Psoas muscle (tissue), 8 donors: ENCODE measurements at places on chromosomes 4 and X. TPM values are rescaled to one million over a fixed set of nuclear protein-coding genes. Genes with fewer than 3 reads are reported as not detected.
A peak's percentile ranks its signal among the peaks of the same experiment; 100 is the strongest.

DNA sequence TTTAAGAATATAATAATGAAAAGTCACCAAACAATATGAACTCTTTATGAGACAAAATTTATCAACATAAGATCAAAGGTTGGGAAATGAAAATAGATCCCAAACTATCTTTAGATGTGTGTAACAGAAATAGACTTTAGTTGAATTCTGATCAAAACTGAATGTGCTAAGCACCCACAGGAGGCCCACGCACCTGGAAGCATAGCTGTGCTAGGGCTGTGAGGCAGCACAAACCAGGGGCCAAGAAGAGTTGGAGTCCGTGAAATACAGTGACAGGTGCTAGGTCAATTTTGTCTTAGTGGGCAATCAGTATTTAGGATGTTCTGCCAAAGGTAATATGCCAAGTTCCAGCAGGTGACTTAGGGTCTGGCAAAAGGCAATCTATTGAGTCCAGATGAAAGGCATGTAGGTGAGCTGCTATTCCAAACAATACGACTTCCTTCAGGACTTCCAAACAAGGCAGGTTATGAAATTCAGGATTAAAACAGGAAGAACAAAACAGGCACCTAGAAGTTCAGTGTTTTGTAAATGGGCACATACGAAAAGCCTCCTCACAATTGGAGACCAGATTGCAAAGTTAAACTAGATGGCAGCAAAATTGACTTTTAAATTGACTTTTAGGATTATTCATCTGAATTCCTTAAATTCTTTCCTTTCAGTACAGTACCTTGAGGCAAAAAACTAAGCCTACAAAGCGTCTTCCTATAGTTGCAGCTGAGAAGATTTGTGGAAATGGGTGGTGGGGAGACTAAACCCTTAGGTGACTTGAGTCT is 4.7 kb upstream of the PCDH18 start:
- no peak for DNase-seq

- DNase-seq, result no peak
These were observed 152.4 kb upstream of the KIT start for GRCh38 chr4:54505362-54505761.

The NPY5R gene
- 0.05 TPM for polyA plus RNA-seq

DNA sequence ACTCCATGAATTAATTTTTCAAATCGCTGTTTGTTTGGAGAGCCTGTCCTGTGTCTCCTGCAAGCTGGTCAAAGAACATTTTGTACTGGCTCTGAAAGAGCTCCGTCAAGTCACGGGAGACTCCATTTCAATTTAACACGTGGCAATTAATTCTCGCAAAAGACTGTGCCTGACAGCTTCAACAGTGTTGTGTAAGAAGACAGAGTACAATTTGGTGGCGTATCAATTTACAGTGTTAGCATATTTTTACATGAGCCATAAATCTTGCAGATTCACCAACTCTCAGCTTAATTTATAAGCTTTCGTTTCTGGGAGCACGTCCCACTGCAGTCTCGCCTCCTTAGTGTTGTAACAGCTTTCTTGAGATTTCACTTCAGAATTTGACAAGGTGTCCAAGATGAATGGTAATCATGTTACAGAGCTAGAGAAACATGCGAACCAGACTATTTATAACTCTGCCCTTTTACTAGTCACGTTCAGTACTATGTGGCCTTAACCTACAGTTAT is 70.8 kb downstream of the RWDD4 start:
- peak; percentile 74 for DNase-seq

GRCh38 chrX:101677028-101677427 is 17.4 kb upstream of the ARMCX2 start:
- DNase-seq, result no peak

GRCh38 chr4:78612398-78613178 is 61.0 kb downstream of the ANXA3 start:
- DNase-seq, result no peak

DNA sequence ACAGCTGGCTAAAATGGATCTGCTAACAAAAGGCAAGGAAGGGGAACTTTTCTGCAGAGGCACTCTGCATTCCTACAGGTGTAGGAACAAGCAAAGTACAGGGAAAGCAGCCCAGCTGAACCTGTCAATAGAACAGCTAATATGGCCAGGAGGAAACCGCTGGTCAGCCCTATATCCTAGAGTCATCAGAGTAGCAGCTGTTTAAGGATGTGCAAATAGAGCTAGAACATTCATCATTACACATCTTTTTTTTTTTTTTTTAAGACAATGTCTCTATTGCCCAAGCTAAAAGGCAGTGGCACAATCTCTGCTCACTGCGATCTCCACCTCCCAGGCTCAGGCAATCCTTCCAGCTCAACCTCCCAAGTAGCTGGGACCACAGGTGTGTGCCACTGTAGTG is 163.0 kb downstream of the BTC start:
- DNase-seq, result no peak

GRCh38 chrX:43279341-43279808 is 376.7 kb upstream of the MAOA start:
- no peak for DNase-seq

GRCh38 chr4:26751004-26751403 is 109.6 kb upstream of the STIM2 start:
- DNase-seq, result no peak

DNA sequence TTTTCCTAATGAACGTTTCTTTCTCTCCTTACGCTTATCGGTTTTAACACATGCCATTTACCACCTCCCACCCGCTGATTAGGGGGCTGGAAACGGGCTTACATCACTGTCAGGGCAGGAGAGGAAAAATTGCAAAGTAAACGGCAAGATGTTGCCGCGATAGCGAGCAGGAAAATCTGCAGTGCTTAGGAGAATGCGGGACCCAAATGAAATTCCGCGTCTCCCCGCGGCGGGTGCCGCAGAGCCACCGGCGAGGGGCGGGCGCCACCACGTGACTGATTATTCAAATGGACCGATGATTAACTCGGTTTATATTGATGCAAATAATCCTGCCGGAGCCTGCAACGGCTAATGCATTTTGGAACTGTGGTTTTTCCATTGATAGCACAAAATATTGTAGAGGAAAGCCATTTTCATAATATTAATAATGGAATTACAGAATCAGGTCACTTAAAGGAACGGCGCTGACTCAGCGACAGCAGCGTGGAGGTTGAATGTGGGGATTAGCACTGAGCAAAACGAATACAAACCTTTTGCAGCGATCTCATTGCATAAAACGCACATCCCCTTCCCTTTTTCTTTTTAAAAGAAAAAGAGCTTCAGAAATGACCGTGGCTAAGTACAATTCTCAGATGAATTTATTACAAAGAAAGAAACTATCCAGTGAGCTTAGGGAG is 224.2 kb downstream of the STIM2 start:
- no peak for DNase-seq

DNA sequence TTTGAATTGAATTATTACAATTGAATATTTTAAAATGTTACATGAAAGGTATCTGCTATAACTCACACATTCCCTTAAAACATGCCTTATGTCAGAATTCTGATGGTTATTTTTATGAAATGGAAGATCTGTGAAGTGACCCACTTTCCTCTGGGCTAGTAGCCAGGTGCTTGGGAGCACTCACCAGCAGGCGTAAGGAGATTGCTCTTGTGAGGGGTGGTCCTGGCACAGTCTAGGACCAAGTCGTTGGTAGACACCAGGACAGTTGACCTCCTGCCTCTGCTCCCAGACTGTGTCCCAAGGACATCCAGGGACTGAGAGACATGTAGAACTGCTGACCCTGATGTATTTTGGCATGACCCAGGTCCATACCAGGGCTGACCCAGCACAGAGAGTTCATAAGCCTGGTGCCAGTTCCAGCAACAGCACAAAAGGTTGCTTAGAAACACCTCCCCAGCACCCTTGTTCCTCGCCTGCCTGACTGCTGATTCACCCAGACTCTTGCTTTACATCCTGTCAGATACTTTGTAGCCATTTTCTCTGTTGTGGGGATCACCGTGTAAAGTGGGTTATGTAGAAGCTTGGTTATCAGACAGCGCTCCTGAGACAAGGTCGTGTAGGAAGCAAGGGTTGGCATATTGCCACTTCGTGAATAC is 48.5 kb downstream of the NELFA start:
- DNase-seq, result no peak

DNA sequence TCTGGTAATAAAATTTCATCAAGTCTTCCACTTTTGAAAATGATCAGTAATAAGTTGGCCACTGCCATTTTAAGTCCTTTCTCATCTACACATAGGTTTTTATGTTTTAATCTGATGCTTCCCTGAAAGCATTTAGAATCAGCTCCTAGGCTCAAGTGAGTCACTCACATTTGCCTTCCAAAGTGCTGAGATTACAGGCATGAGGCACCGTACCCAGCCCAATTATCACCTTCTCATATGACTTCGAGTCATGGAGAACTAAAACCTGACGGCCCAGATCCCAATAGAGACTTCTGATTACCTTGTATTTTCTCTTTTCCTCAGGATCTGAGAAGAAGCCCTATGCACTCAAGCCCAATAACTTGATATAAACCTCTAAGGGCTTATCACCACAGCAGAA is 140.8 kb downstream of the OPHN1 start:
- no peak for DNase-seq

DNA sequence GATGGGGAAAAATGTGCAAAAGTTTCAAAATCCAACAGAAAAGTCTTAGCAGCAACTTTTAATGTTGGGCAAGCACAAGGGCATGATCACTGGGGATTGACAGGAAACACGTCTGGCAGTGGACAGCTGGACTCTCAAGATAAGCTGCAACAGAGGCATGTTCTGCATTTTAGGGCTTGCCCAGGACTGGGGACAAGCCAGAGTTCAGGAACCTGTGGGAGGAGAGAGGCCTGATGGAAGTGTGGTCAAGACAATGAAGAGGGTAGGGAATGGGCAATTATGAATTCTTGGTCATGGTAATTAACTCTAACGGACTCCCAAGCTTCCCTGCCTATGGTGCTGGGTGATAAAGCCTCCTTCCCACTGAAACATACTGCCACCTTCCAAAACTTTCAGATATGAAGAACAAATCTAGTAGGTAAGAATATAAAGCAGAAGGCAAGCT is 48.4 kb downstream of the ANXA3 start:
- DNase-seq, result no peak

DNA sequence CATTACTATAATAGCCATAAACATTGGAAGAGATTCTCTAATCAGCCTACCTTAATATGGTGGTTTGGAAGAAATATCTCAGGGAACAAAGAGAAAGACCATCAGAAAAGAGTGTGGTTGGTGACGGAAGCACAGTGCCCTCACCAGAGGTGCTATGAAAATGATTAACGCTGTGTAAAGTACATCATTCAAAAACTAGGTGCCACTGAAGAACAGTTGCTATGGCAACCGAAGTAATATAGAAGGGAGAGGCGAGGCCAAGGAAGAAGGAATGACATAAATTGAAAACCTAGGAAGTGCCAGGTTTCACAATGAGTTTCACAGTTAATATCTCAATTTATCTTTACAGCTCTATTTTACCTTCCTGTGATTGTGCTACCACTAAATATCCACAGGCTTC is 57.0 kb upstream of the ARSJ start:
- DNase-seq, result no peak

DNA sequence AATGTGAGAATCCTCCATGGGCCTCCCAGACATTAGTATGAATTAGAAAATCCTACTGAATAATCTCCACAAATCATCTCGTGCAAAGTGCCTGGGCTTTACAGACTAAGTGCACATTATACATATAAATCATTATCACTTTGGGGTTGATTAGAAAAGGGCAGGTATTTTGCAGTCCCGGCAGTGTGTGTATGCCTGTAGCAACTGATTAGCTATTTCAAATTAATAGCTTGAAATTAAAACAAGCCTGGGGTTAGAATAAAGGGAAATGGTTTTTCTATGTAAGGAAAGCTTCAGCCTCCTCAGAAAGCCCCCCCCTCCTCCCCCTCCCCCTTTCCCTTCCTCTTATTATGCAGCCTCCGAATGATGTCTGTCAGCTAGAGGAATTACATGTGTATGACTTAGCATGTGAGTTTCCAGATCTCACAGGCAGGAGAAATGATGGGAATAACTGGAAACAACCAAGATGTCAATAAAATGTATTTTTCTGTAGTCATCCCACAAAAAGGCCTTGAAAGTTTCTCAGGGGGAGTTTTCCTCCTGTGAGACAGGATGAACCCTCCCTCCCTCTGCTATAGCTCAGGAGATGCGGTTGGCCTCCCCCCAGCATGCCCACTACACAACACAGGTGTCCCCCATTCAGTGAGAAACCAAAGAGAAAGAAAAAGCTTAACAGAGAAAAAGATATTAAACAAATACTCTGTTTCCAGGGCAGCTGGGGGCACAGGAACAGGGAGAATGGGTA is 41.2 kb upstream of the RASGEF1B start:
- DNase-seq, result no peak

DNA sequence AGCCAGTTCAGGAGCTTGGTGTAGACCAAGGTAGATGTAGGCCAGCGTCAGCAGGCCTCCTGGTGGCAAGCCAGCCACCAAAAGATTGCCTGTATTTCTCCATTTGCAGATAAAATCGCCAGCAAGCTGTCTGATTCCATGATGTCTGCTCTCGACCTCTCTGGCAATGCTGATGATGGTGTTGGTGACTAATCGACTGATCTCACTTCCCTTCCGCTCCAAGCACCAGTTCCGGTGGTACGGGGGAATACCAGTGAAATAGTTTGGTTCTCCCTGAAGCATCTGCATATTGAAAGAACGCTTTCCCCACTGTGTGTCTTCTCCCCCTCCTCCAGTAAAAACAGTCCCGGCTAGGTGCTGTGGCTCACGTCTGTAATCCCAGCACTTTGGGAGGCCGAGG is 30.4 kb downstream of the GNL3L start:
- no peak for DNase-seq

The MAOA gene
- polyA plus RNA-seq, result 12.3 TPM

DNA sequence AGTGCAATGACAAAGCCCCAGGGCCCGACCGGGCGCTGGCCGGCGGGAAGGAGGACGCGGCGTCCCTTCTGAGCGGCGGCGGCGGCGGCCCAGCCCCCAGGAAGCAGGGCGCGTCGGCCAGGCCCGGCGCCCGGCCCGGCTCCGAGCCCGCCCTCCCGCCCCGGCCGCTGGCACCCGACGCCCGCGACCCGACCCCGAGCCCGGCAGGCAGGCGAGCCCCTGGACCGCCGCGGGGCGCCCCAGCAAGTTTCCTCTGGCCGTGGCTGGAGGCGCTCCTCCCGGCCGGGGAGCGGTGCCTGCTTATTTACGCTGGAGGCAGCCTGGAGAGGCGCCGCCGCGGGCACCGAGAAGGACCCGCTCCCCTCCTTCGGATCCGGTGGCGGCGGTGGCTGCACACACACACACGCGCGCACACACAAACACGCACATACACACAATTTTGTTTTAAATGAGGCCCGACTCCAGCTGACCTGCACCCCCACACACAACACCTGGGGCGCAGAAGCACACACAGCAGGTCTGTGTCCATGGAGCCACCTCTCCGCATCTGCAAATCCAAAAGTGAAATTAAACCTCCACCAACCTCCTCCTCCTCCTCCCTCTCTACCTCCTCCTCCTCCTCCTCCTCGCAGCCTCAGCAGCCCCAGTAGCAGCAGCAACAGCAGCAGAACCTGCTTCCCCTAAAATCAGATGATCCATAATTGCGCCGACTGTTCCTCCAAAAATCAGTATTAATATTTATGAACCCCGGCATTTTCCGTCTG is 669 bp downstream of the IRF2 start:
- DNase-seq, result peak; percentile 72

GRCh38 chrX:68703846-68704245 is 56.4 kb downstream of the STARD8 start:
- no peak for DNase-seq

The ASB12 gene
- polyA plus RNA-seq, result 49.4 TPM
